ENCODE measurements at places on chromosomes 1 and 21.

DNA sequence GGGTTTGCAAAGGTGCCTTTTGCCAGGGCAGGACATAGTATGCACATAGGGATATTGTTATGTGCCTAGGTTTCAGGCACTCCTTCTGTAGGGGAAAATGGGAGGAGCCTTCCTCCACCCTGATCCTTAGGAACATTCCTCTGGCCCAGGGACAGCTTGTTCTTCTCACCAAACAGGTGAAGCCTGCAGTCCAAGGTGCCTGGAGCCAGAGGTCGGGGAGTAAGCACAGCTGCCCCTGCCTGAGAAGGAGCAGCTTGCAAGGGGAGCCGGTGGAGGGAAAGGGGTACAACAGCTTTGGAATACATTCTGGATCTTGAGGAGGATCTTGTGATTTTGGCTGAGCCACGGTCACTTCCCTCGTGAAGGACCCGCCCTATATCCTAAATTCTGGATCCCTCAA lies 82.4 kb upstream of the CD1D start:
- peak; percentile 82 for DNase-seq

DNA sequence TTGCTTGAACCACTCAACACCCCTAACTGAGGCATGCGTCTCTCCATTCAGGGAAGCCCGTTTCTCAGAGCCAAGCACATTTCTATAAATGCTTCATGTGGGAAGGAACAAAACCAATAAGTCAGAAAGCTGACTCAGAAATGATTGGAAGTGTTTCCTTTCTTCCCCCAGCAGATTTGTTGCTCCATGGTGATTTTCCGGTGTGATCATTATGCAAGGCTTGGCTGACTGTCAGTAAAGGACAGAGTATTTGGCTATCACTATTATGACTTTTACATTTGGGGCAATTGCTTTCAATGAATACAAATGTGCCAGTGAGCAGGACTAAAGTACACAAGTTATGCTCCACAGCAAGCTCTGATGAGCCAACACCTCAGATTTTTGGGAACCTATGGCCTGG lies 53.3 kb upstream of the ZC3H11B start:
- DNase-seq: no peak

- DNase-seq: no peak
Measured at GRCh38 chr1:107726860-107727259, 238.1 kb downstream of the VAV3 start.

DNA sequence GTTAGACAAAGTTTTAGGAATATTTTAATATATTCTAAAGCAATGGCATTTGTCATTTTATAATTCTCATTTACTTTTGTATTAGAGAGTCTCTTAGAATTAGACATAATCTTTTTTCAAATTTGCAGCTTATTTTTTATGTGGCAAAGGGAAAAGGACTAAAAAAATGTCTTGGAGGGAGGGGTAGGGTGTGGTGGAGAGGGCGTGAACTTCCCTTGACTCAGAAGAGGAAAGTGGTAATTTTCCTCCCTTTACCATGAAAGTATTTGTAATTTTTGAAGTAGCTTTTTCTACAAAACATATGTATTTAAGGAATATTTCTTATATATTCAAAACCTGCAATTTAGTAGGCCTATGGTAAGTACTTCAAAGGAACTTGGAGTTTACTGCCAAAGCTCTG lies 6.9 kb upstream of the RABGAP1L start:
- DNase-seq: no peak

- no peak for DNase-seq
Measured at GRCh38 chr1:65002156-65002507, 35.8 kb upstream of the JAK1 start.

- DNase-seq: no peak
Measured at GRCh38 chr1:22281521-22282363, 138.8 kb upstream of the WNT4 start.

- no peak for DNase-seq
Measured at GRCh38 chr1:67060811-67061218, 6.9 kb upstream of the SLC35D1 start.

Measured in T47D (cell line).